ENCODE measurements at places on chromosomes 2 and 18.
A peak's percentile ranks its signal among the peaks of the same experiment; 100 is the strongest.

GRCh38 chr2:7225848-7226247 lies 308.6 kb downstream of the RNF144A start:
- DNase-seq = peak; percentile 72

DNA sequence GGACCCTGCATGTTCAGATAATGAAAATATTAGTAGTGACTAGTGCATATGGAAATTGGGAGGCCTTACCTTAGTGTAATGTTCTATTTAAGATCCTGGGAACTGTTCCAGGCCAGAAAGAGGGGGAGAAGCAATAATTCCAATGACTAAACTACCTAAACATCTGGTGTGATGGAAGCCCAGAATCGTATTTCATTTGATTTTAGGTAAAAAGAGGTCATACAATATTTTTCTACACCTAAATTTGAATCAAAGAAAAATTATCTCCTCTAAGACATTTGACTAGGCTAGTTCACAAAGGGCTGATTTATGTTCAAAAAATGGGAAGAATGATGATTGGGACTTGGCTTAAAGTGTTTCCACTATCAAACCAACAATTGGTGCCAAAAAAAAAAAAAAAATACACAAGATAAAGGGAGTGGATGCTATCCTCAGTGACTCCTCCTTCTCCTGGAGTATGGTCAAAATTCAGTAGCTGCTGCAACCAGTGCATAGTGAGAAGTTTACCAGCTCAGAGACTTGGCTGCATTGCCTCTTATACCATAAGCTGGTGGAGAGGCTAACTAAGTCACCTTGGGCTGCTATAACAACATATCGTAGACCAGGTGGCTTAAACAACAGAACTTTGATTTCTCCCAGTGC lies 1038.3 kb upstream of the ACVR2A start:
- DNase-seq = no peak

- no peak for DNase-seq
These were observed 593.9 kb upstream of the SOX11 start for GRCh38 chr2:5098286-5098685.

DNA sequence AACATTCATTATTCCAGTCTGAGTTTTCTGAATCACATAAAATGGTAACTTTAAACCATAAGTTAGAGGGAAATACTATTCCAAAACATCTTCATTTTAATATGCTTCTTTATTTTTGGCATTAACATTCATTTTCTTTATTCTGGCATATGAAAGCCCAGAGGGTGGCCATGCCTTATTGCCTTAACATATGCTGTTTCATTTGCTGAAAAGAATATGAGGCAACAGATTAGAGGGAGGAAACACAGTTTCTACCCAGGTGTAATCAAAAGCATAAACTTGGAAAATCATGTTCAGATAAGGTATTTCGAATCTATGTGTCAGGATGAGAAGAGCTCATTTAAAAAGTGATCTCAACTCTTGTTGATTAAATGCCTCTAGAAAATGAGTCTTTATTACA lies 379.9 kb upstream of the DSEL start:
- DNase-seq = no peak

All from NCI-H1930 (cell line).